Stimulated activated CD8-positive, alpha-beta memory T cell treated with anti-CD3 and anti-CD28 coated beads, Interleukin-4, amount 100 ng/mL, for 4 hours (primary cell): ENCODE measurements at places on chromosomes 6 and 20.

- DNase-seq, result no peak
These were observed 190.0 kb downstream of the UNC5CL start for GRCh38 chr6:40848868-40849514.

GRCh38 chr20:37383229-37383989 is 37.5 kb downstream of the SRC start:
- DNase-seq, result no peak

GRCh38 chr6:150684714-150685459 is 85.2 kb downstream of the PLEKHG1 start:
- no peak for DNase-seq

DNA sequence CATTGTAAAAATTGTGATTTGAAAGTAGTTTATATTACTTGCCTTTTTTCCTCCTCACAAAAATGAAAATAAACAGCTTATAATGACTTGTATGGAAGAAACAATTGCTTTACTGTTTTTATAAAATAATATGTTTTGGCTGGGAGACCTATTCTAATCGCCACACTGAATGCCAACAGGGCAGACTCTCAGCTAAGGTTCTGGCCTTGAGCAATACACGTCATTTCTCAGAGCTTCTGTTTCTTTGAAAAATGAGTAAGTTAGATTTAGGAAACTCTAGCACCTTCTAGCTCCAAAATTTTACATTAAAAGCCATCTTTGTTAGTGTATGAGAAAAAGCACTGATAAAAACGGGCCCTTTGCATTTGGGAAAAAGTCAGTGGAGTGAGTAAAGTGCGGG is 166.6 kb downstream of the ARID1B start:
- DNase-seq, result no peak

GRCh38 chr20:63863021-63863797 is 1.9 kb upstream of the TPD52L2 start:
- DNase-seq, result no peak

DNA sequence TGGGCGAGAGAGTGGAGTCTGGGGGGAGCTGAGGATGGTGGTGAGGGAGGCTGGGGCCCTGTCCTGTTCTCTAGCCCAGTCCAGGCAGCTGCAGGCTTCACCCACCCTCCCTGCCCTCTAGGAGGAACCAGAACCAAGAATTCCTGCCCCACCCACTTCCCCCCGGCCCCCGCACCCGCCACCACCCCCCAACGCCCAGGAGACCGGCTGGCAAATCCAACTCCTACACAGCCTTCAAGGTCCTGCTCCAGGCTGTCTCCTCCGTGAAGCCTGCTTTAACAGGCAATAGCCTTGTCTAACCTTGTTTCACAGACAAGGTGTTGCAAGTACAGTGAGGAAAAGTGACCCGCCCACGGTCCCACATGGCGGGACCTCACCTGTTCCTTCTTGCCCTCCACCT is 2.4 kb downstream of the SPDEF start:
- DNase-seq, result no peak

DNA sequence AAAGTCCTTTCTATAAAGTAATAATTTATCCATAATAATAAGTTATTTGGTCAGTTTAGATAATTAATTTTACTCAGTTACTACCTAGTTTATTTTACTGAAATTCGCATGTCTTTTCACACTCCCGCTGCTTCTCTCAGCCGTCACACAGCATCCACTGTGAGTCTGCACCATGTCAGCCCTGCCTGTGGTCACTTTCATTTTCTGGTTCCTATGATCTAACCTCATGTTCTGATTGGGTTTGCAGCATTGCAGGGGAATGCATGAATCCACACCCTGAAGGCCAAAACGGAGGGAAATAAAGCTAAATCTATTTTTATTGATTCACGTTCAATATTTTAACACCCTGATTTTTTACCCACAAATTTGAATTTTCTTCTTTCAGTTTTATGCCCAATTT is 47.4 kb downstream of the PDE10A start:
- no peak for DNase-seq

DNA sequence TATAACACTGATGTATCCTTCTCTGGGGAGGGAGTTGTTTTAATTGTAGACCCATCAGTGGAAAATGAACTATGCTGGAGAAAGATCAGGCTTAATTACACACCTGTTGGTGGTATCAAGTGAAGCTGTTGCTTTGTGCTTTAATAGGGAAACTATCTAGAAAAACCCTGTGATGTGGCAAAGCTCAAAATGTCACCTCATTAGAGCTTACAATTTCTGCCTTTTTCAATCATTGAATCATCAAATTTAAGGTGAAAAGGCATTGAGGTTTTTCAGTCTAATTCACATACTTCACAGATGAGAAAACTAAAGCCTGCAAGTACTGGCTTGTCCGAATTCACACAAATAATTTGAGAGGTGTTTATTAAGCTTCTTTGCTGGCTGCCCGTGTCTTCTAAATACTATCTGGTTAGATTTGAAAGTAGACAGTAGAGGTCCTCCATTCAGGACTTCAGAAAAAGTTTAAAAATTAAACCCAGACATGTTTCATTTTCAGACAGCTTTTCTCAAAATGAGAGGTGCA is 143.3 kb upstream of the MAP3K7 start:
- DNase-seq, result no peak

GRCh38 chr6:11357285-11357684 is 124.8 kb upstream of the NEDD9 start:
- DNase-seq, result no peak

DNA sequence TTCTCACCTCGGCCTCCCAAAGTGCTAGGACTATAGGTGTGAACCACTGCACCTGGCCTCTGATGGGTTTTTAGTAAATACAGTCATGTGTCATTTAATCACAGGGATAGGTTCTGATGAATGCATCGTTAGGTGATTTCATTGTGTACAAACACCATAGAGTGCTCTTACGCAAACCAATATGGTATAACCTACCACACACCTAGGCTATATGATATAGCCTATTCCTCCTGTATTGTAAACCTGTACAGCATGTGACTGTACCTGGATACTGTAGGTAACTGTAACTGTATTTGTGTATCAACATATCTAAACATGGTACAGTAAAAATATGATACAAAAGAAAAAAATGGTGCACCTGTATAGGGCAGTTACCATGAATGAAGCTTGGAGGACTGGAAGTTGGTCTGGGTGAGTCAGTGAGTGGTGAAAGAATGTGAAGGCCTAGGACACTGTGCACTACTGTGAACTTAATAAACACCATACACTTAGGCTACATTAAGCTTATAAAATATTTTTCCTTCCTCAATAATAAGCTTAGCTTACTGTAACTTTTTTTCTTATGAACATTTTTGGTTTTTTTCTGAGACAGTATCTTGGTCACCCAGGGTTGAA is 10.0 kb downstream of the BICRAL start:
- no peak for DNase-seq

- DNase-seq, result no peak
These were observed 27.8 kb upstream of the ERVFRD-1 start for GRCh38 chr6:11139051-11139960.

- DNase-seq, result no peak
These were observed 86.5 kb downstream of the MAP7 start for GRCh38 chr6:136463743-136464142.

DNA sequence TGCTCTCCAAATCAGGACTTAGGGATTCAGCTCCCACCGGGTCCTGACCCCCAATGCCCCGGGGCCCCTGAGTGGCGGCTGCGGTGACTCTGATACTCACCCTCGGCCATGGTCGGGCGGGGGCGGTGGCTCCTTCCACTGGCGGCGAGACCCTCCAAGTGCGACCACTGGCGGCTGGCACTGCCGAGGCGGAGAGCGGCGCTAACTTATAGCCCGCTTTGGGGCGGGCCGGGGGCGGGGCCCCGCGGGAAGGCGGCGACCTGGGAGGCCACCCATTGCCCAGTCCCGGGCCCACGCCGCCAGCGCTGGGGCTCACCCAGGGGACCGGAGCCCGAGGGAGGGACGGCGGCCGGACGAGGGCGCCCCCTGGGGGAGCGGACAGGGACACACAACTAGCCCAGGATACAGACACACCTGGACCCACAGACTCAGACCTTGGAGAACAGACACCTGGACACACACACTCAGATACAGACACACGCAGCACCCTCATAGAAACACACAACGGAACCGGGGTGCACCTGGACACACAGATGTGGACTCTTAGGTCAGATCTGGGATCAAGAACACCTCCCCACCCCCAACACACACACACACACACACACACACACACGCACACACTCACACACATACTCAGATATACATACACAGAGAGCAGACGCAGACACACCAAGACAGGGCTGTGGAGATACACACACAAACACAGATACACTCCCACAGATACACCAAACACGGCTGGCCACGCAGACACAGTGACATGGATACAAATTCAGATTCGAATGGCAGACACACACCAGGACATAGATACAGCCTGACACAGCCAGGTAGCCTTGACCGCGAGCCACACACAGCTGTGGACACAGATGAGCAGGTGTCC is at the start of gene TGM2:
Gene TGM2 (minus strand): TSS at position 182 of the 877 bp plus-strand sequence. CDS start 72 bp downstream, at position 110.
- DNase-seq, result no peak

DNA sequence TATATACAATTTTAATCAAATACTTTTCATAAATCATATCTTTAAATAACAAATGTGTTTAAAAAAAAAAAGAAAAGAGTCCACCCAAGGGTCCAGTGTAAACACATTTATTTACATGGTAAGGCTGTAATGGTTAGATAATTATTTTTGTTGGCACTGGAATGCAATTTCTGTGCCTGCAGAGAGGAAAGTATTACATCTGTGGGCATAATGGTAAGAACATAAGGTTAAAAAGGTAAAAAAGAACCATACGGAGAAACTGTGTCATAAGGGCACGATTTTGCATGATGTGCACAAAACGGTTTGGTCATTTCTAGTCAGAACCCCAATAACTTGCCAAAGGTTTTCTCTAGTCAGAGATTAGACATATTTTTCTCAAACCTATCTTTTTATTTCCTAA is 54.3 kb downstream of the RWDD2A start:
- no peak for DNase-seq

GRCh38 chr20:50834599-50835005 is 39.7 kb downstream of the BCAS4 start:
- no peak for DNase-seq

DNA sequence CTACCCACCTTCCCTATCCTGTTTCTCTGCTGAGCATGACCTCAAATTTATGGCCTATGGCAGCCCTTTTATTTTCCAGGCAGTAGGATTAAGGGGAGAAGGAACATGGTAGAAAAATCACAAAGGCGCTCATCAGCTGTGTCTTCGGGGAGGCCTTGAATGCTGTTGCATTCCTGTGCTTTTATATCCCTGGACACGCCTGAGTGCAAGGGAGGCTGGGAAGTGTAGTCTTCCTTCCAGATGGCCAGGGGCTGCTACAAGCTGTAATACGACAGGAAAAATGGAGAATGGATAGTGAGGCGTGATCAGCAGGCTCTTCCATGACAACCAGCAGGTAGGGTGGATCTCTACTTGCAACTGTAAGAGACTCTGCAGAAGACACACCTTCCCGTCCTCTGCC is 210.9 kb upstream of the GGTLC1 start:
- DNase-seq, result no peak

- no peak for DNase-seq
These were observed 19.7 kb downstream of the UBE2V1 start for GRCh38 chr20:50093240-50093639.

GRCh38 chr6:18101271-18101670 is 21.2 kb downstream of the NHLRC1 start:
- DNase-seq, result no peak

GRCh38 chr6:159578629-159579028 is 114.4 kb downstream of the SOD2 start:
- no peak for DNase-seq

GRCh38 chr20:25685276-25686080 is 11.2 kb downstream of the ZNF337 start:
- DNase-seq, result no peak

GRCh38 chr6:154783229-154783628 is 50.0 kb downstream of the SCAF8 start:
- no peak for DNase-seq

DNA sequence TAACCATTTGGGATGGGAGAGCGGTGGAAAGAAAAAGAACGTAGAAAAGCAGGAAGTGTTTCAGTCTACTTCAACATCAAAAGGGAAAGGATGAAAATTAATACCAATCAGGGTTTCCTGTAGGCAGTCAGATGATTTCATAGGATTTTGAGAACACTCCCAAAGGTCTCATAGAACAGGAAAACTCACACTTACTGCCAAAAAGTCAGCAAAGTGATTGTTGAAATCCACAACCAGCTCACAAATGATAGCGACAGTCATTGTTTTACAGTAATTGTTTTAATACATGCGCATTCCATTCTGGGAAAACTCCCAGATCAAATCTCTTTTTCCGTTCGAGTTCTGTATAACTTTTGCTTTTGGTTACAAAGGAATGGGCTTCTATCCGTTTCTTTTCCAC is 5.3 kb upstream of the CNKSR3 start:
- DNase-seq, result no peak

- DNase-seq, result no peak
These were observed 57.9 kb upstream of the FAM8A1 start for GRCh38 chr6:17542243-17542642.
